ENCODE measurements at places on chromosomes 7 and 10. TPM values are rescaled to one million over a fixed set of nuclear protein-coding genes. Genes with fewer than 3 reads are reported as not detected.

DNA sequence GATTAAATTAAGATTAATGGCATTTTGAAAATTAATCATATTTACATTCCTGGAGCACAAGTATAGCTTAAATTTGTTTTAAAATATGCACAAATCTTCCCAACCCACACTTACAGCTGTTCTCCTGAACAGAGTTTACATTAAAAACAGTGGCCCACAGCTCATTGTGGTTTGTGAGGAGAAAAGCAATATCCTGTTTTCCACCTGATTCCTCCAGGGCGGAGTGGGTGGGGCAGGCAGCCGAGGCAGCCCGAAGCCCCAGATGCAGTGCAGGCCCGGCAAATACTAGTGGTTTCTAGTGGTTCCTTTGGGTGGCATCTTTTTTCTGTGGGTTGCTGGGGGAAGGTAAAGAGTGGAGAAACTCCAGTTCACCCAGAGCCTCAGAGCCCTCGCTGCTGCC lies 280.8 kb downstream of the ARHGAP12 start:
- H3K27me3 ChIP-seq, result no peaks in the 10 kb centered on the region
- DNase-seq, result no peak
- no peak overlapping the region for H3K27ac ChIP-seq
- H3K4me3 ChIP-seq, result no peak overlapping the region

- H3K27me3 ChIP-seq, result no peaks in the 10 kb centered on the region
- H3K36me3 ChIP-seq, result no peaks in the 10 kb centered on the region
- DNase-seq, result peak; percentile 72
- no peaks in the 10 kb centered on the region for H3K4me1 ChIP-seq
Measured at GRCh38 chr10:33122014-33122809, 164.2 kb upstream of the ITGB1 start.

DNA sequence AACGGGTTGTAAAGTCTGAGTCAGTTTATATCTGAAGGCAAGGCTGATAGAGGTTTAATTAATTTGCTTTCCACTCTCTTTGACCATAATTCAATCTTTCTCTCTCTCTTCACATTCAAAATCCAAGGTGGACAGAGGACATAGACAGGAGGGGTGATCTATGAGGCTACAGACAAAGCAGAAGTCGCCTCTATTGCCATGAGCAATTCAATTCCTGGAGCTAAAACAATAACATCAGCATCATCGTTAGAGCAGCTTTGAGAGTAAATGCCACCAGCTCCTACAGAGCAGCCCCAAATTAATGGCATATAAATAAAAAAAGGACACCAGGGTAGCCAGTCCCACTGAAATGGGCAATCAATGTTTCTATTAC lies 93.2 kb downstream of the DGKI start:
- no peak overlapping the region for H3K4me3 ChIP-seq
- no peaks in the 10 kb centered on the region for H3K36me3 ChIP-seq
- H3K4me1 ChIP-seq, result no peaks in the 10 kb centered on the region
- no peak overlapping the region for H3K27ac ChIP-seq

DNA sequence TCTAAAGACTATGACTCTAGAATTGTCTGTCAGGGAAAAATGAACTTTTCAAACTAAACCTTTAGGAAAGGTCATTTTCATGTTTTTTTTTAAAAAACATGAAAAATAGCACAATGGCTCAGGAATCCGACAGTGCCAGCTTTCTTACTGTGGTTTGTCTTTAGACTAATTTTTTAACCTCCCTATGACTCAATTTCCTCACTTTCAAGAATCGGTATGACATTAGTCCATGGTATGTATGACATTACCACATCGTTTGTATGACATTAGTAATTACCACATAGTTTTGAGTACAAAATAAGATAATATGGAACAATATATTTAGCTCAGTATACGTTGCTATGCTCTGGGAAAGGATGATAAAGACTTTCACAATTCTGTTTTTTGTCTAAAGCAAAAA lies 383.2 kb downstream of the PTPRN2 start:
- H3K36me3 ChIP-seq, result no peaks in the 10 kb centered on the region
- DNase-seq, result no peak
- no peaks in the 10 kb centered on the region for H3K4me1 ChIP-seq
- H3K4me3 ChIP-seq, result no peak overlapping the region

DNA sequence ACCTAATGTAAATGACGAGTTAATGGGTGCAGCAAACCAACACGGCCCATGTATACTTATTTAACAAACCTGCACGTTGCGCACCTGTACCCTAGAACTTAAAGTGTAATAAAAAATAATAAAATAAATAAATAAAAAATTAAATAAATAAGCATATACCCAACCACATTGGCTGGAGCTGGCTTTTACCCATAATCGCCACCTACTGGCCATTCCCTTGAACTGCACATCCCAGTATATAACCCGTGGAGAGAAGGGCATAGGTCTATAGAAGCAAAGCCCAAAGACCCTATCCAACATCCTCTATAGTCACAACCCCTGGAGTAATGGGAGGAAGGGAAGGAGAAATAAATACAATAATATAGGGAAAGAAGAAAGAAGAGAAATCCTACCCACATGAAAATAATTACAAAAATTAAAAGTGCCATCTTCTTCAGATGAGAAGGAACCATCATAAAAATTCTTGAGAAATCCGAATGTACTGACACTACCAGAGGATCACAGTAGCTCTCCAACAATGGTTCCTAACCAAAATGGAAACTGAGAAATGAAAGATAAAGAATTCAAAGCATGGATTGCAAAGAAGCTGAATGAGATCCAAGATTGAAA lies 65.6 kb downstream of the TWIST1 start:
- no peak overlapping the region for H3K4me3 ChIP-seq
- H3K36me3 ChIP-seq, result no peaks in the 10 kb centered on the region
- no peaks in the 10 kb centered on the region for H3K27me3 ChIP-seq
- no peak overlapping the region for H3K27ac ChIP-seq
- DNase-seq, result peak; percentile 2

DNA sequence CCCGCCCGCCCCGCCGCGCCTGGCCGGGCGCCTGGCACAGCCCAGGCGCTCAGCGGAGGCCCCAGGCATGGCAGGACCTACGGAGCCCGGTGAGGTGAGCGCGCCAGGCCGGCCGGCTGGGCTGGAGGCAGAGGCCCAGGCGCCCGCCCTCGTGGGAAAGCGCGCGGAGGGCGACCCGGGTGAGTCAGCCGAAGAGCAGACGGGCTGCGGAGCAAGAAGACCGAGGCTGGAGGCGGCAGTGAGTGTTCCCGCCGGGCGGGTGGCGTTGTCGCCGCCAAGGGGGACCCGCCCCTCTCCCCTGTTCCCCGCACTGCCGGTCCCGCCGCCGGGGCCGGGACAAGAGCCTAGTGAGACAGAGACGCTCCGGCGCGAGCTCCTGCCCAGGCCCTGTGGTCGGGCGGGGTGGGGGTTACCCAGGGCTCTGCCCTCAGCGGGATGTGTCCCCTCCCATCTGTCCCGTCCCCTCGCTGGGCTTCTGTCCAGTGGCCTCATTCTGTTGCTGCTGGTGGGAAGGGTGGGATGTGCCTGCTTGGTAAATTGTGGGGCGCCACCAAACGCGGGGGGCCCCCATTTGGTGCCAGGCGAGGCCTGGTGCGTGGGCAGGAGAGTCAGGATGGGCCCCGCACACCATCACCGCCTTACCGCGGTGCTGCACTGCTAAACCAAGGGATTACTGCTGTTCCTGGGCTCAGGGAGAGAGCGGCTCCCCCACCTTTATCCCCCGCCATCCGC lies 17.0 kb upstream of the NODAL start:
- peak overlapping the region; percentile 83 for H3K27ac ChIP-seq
- no peaks in the 10 kb centered on the region for H3K36me3 ChIP-seq
- H3K4me3 ChIP-seq, result no peak overlapping the region
- H3K4me1 ChIP-seq, result no peaks in the 10 kb centered on the region
- DNase-seq, result peak; percentile 61

- DNase-seq, result no peak
- H3K27ac ChIP-seq, result no peak overlapping the region
- H3K36me3 ChIP-seq, result no peaks in the 10 kb centered on the region
- H3K27me3 ChIP-seq, result no peaks in the 10 kb centered on the region
- H3K4me3 ChIP-seq, result no peak overlapping the region
Measured at GRCh38 chr7:114934086-114934485, 12.2 kb downstream of the MDFIC start.

The DRGX gene
- total RNA-seq, result not detected

Data from lung (tissue), 17 donors.